ENCODE measurements at places on chromosomes 6 and 20. TPM values are rescaled to one million over a fixed set of nuclear protein-coding genes. Genes with fewer than 3 reads are reported as not detected.

- peak; percentile 46 for DNase-seq
Observed at GRCh38 chr20:45518282-45518681, 2.9 kb upstream of the SPINT3 start.

- DNase-seq: peak; percentile 17
Observed at GRCh38 chr20:539848-540247, 3.7 kb downstream of the CSNK2A1 start.

ASIP gene
- total RNA-seq: not detected

GRCh38 chr6:13641315-13641714, 26.2 kb downstream of the NOL7 start:
- no peak for DNase-seq

- DNase-seq: no peak
Observed at GRCh38 chr6:24932832-24933231, 2.9 kb downstream of the RIPOR2 start.

DNA sequence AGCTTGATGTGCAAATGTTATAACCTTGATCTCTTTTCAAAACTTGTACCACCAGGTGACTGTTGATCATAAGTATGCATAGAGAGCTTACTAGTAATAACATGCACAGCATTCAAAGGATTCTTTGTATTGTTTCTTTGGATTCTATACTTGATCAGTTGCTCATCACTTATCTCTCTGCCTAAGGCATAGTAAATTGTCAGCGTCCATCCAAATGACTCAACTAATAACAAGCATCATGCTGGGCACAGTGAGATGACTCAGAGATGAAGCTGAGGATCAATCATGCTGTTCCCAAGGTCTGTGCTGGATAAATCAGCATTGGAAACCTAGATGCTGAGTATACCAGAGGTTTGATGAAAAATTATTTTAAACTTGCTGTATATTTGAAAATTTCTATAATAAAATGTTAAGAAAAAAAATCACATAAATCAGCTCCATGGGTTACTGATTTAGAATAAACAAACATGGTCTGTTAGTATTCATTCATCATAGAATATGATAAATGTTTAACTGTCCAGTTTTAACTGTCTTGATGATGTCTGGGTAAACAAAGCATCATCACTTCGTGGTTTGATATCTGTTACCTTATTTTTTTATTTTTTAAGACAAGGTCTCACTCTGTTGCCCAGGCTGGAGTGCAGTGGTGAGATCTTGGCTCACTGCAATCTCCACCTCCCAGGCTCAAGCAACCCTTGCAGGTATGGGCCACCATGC, 45.6 kb upstream of the SGK1 start:
- peak; percentile 74 for DNase-seq

GRCh38 chr20:19920381-19921138, 96.6 kb upstream of the NAA20 start:
- DNase-seq: no peak

GRCh38 chr20:45111799-45112471, 3.0 kb downstream of the WFDC5 start:
- no peak for DNase-seq

DNA sequence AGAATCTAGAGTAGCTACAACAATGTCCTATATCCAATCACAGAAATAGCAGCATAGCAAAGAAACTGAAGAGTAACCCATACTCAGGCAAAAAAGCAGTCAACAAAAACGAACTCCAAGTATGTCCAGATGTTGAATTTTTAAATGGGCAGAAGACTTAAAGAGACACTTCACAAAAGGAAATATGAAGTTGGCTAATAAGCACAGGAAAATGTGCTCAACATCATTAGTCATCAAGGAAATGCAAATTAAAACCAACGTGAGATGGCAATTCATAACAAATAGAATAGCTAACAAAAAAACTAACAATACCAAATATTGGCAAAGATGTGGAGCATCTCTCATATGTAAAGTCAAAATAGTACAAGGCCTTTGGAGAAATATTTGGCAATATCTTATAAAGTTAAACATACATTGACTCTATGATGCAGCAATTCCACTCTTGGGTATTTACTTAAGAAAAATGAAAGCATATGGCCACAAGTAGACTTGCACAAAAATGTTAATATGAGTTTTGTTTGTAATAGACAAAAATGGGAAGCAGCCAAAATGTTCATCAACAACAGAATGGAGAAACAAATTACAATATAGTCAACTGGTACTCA, 37.7 kb downstream of the FRK start:
- no peak for DNase-seq

GRCh38 chr6:6865611-6866010, 242.2 kb upstream of the RREB1 start:
- DNase-seq: no peak

GRCh38 chr20:58293453-58293852, 16.1 kb upstream of the RAB22A start:
- no peak for DNase-seq
